ENCODE measurements at places on chromosomes 16 and 17.

GRCh38 chr16:60655514-60656153 is 1380.6 kb downstream of the CDH8 start:
- no peak for DNase-seq

- DNase-seq, result no peak
These were observed 127.5 kb downstream of the CLEC16A start for GRCh38 chr16:11071829-11072228.

- no peak for DNase-seq
These were observed 754.6 kb upstream of the EEF2KMT start for GRCh38 chr16:5852151-5852550.

GRCh38 chr17:30921544-30922196 is at the start of gene ADAP2:
Gene ADAP2 (plus strand): TSS chr17:30921945. CDS start chr17:30922015, 70 bp downstream.
- DNase-seq, result peak; percentile 40

GRCh38 chr16:85446951-85447692 is 166.0 kb upstream of the GSE1 start:
- DNase-seq, result peak; percentile 50

All from GM06990 (cell line).